ENCODE measurements at places on chromosomes 7 and 10.

- no peak for DNase-seq
Measured at GRCh38 chr10:87605628-87606251, 53.9 kb upstream of the PAPSS2 start.

GRCh38 chr10:103614306-103615158 is 121.0 kb downstream of the NEURL1 start:
- no peak for DNase-seq

DNA sequence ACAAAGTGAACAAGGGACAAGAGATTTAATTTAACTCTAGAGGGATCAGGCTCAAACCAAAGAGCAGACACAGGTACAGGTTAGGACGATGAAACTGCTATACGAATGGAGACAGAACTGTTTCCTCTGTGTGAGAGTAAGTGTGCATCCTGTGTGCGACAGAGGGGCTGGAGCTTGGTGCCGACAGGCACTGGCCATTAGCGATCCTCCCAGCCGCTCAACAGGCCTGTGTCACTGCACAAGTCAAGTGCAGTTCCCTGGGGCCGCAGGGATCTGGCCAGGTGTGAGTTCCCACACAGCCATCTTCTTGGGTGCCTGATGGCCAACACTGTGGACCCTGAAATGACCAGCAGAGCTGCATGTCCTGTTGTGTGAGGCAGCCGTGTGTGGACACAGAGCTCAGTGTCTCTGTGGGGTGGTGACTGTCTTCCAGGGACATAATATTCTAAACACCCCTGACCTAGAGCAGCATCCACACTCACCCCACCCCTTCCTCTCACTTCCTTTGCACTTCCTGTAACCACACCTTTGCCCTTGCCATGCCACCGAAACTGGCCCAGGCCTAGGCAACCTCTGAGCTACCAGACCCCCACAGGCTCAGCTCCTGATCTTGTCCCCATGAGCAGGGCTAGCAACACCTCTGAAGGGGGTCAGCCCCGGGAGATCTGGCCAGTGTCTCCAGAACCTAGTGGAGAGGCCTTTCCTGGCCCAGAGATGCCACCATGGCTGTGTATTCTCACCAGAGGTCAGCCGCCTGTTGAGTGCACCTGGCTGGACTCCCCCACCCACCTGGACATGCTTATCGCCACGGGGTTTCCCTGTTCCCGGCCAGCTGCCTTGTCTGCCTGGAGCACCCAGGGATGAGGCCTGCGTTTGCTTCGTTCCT is 11.7 kb upstream of the TBRG4 start:
- no peak for DNase-seq

DNA sequence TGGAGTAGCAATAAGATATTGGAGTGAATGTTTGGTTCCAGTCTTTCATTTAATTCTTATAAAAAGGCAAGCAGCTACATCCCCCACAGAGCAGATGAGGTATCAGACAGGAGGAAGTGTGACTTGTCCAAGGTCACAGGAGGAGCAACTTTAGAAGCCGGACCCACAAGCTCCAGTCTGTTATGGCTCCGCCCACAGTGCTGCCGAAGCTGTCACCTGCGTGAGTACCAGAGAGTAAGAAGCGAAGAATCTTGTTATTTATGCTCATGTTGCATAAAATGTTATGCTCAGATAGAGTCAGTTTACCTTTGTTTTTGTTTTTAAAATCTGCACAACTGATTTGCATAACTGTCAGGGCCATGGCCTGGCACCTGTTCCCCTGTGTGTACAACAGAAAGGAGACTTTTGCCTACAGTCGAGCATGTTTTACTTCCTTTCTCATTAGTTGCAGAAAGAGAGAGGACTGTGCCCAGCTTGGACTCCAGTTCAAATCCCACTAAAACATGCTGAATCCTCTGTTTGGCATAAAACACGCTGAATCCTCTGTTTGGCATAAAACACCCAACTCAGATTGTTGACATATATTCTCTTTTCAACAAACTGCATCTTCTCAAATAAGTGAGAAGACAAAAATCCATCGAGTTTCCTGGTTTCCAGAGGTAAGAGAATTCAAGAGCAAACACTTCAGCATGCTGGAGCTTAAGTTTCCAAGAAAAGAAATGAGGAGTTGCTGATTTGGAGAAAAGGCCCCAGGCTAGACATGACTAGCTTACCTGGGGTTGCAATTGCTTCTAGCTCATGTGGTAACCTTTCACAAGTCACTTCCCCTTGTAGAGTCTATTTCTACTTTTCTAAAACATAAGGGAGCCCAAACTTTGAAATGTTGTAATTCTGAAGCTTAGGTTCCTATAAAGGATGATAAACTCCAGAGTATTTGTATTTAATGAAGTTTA is 409.8 kb upstream of the ZMIZ1 start:
- DNase-seq = no peak

GRCh38 chr10:72318418-72319262 is 36.1 kb downstream of the DNAJB12 start:
- DNase-seq = no peak

Data from NCI-H524 treated with DMSO at 0.1 percent for 48 hours (cell line).